Sigmoid colon (tissue), 7 donors: ENCODE measurements at places on chromosomes 13 and 19.

DNA sequence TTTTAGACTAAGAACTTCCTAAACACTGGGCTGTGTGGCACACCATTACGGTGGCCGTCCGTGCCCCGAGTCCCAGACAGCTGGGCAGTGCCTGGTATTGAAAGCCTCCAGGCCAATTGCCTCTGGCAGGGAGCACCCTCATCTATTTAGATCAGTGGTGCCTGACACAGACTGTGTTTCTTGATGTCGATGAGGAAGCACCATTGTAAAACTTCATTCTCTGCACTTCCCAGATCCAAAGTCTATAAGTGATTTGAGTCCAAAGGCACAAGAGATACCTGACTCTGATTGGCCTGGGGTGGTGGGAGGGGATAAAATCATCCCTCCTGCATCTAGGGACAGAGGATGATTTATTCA is 8.5 kb upstream of the STK24 start:
- DNase-seq, result no peak

DNA sequence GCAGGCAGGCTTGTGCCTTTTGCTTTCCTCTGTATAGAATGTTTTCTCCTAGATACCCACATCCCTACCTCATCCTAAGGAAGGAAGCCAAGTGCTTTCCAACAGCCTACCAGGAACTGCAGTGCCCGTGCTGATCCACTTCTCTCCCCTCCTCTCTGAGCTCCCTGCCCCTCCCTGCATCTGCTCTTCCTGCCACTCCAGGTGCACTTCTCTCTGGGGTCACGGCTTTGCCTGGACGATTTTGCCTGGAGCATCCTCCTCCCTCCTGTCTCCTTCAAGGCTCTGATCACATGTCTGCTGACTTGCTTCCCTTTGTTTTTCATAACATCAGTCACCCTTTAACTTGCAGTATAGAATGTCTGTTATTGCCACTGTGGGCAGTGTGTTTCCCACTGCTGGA is 34.7 kb upstream of the IRS2 start:
- DNase-seq, result no peak

GRCh38 chr13:100298691-100299090 is 209.8 kb downstream of the PCCA start:
- DNase-seq, result no peak

- DNase-seq, result no peak
These were observed 75.3 kb downstream of the RAB20 start for GRCh38 chr13:110486061-110486715.

GRCh38 chr19:19444681-19445155 is 39.2 kb downstream of the GATAD2A start:
- no peak for DNase-seq

GRCh38 chr13:19890030-19890429 is 26.6 kb upstream of the ZMYM5 start:
- DNase-seq, result no peak

GRCh38 chr13:41678848-41679247 is 221.5 kb downstream of the RGCC start:
- DNase-seq, result no peak

DNA sequence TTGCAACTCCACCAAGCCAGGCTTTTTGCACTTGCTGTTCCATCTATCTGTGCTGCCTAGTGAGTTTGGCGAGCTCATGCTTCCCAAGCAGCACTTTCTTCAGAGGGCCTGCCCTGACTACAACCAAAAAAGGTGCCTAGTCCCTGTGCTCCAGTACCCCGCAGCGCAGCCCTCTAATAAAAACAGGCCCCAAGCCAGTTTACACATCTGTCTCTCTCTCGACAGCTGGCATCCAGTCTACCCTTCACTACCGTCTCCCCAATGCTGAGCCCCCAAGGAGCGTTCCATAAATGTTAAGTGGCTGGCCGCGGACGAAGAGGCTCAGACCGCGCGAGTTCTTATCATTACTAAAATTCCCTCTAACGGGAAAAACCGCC is 512 bp downstream of the MED4 start:
- no peak for DNase-seq

- no peak for DNase-seq
These were observed 2.6 kb upstream of the MEIS3 start for GRCh38 chr19:47421844-47422395.

GRCh38 chr13:50235604-50236342 is 220.5 kb downstream of the KCNRG start:
- no peak for DNase-seq
